ENCODE measurements at places on chromosomes 6 and 20.

- no peak overlapping the region for H3K4me3 ChIP-seq
- DNase-seq = no peak
- no peak overlapping the region for H3K27ac ChIP-seq
- no peaks in the 10 kb centered on the region for H3K27me3 ChIP-seq
- H3K4me1 ChIP-seq = no peaks in the 10 kb centered on the region
- H3K36me3 ChIP-seq = no peaks in the 10 kb centered on the region
These were observed 60.9 kb downstream of the SAMD3 start for GRCh38 chr6:130161683-130162404.

- H3K4me1 ChIP-seq = no peaks in the 10 kb centered on the region
- no peaks in the 10 kb centered on the region for H3K36me3 ChIP-seq
- DNase-seq = no peak
- H3K4me3 ChIP-seq = no peak overlapping the region
These were observed 977 bp downstream of the MEI4 start for GRCh38 chr6:77653816-77654215.

GRCh38 chr6:151548201-151548600 lies 54.4 kb downstream of the CCDC170 start:
- no peak for DNase-seq
- no peaks in the 10 kb centered on the region for H3K36me3 ChIP-seq
- no peaks in the 10 kb centered on the region for H3K4me1 ChIP-seq
- H3K27me3 ChIP-seq = no peaks in the 10 kb centered on the region
- H3K4me3 ChIP-seq = no peak overlapping the region

DNA sequence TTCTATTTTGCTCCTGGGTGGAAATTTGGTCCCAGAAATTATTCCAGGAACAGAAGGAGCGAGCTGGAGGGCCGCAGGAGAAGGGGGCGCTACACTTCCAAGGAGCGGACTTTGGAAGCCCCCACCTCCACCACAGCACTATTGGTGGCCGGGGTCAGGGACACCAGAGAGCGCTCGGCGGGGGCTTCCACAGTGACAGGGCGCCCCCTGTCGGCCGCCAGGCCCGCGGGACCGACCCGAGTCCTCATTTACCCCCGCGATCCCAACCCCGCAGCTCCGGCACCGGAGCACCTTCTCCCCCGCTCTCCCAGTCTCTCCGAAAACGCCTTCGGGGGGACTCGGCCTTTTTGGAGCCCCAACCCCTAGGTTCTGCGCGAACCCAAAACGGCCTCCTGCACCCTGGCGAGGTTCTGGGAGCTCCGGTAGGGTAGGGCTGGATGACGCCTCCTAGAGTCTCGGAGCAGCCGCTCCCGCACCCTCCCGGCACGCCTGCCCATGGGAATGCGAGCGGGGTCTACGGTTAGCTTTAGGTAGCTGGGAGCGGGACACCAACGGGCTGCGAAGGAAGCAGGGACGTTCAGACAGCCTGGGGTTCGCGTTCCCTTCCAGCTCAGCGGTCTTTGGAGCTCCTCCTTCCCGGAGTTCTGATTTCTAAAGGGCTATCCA lies 2.4 kb upstream of the FOXA2 start:
- H3K27ac ChIP-seq = no peak overlapping the region
- peak overlapping the region; percentile 58 for H3K4me3 ChIP-seq
- peaks cover 6% of the 10 kb centered on the region for H3K4me1 ChIP-seq
- DNase-seq = peak; percentile 63
- peaks cover 27% of the 10 kb centered on the region for H3K27me3 ChIP-seq

DNA sequence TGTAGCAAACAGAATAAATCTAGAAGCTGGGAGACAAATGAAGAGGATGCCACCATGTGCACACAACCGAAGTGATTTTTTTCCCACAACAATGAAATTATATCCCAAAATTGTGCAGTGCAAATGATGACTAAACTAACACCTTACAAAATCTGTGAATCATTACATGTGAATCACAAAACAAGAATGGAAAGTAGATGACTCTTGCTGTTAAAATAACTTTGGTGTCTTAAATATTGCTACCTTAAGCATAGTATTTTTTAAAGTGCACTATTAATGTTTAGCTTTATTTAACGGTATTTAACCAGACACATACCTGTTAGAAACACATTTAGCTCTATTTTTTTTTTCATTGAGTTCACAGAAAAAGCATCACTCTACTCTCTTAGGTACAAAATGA lies 190.8 kb downstream of the TBC1D32 start:
- H3K4me1 ChIP-seq = peaks cover 12% of the 10 kb centered on the region
- no peak for DNase-seq
- H3K27me3 ChIP-seq = no peaks in the 10 kb centered on the region

- H3K36me3 ChIP-seq = no peaks in the 10 kb centered on the region
- no peak overlapping the region for H3K27ac ChIP-seq
- H3K4me3 ChIP-seq = no peak overlapping the region
- no peaks in the 10 kb centered on the region for H3K4me1 ChIP-seq
- H3K27me3 ChIP-seq = peaks cover 53% of the 10 kb centered on the region
These were observed 1.4 kb upstream of the PRDM13 start for GRCh38 chr6:99605074-99605734.

- H3K36me3 ChIP-seq = no peaks in the 10 kb centered on the region
- no peak for DNase-seq
- no peak overlapping the region for H3K27ac ChIP-seq
- no peaks in the 10 kb centered on the region for H3K27me3 ChIP-seq
- H3K4me3 ChIP-seq = no peak overlapping the region
- H3K4me1 ChIP-seq = no peaks in the 10 kb centered on the region
These were observed 228.2 kb downstream of the RFPL4B start for GRCh38 chr6:112575309-112575834.

DNA sequence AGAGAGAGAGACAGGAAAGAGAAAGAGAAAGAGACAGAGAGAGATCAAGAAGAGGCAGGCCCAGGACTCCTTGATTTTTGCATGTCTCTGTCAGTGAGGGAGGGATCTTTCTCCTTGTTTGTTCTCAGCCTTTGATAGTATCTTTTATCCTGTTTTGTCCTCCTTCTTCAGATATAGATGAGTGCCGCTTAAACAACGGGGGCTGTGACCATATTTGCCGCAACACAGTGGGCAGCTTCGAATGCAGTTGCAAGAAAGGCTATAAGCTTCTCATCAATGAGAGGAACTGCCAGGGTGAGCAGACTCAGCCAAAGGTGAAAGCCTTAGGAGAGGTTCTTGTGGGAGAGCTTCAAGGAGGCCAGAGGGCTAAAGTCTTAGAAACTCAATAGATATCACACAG lies 20.0 kb upstream of the ZNF76 start:
- H3K27ac ChIP-seq = no peak overlapping the region
- H3K27me3 ChIP-seq = no peaks in the 10 kb centered on the region
- no peak overlapping the region for H3K4me3 ChIP-seq
- DNase-seq = no peak
- H3K4me1 ChIP-seq = no peaks in the 10 kb centered on the region

DNA sequence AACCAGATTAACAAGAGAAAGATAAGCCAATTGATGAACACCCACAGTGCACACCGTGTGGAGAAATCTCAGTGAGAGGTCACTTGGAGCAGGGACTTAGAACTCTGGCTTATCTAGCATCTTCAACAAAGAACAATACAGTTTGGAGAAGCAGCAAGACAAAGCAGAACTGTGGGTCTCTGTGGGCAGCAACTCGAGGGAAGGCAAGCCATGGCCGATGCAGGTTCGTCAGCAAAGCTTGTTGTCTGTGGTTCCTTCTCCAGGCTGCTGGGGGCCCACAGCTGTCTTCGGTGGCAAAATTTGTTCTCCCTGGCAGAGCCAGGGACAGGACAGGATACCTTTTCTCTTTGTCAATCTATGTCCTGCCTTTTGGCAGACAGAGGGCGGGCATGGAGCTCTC lies 22.1 kb downstream of the RPP40 start:
- H3K27me3 ChIP-seq = no peaks in the 10 kb centered on the region
- no peaks in the 10 kb centered on the region for H3K36me3 ChIP-seq
- DNase-seq = no peak
- no peak overlapping the region for H3K4me3 ChIP-seq
- H3K27ac ChIP-seq = no peak overlapping the region

DNA sequence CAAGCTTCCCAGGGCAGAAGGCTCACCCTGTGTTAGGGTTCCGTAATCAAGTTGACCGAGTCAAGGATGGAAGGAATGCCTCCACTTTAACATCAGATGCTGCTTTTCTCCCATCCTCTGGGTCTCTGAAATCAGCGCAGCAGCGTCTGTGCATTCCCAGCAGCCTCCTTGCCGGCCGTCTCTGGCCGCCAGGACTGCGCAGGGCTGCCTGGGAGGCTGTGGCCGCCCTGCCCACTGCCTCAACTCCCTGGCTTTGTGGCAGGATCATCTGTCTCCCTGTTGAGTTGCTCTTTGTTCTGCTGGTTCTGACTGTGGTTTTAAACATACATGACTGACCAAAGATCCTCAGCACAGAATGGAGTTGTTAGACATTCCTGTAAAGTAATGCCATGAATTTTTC lies 56.5 kb downstream of the DLL1 start:
- DNase-seq = no peak
- H3K4me3 ChIP-seq = no peak overlapping the region
- H3K27me3 ChIP-seq = no peaks in the 10 kb centered on the region
- no peak overlapping the region for H3K27ac ChIP-seq

DNA sequence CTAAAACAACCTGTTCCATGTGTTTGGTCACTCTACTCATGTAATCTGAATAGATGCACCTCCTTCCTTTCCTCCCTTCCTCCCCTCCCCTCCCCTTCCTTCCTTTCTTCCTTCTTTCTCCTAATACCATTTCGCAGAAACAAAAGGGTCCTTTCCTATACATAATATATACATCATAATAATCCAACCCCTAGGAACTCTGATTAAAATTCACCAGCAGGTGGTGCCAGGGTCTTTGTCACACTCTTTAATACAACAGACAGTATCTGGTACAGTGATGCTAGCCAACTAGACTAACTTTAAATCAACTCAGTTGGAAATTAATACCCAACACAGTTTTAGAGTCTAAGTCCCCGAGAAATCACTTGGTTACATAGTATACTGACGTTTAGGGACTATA lies 181.2 kb upstream of the SHLD1 start:
- H3K4me3 ChIP-seq = no peak overlapping the region
- peaks cover 54% of the 10 kb centered on the region for H3K36me3 ChIP-seq
- H3K27ac ChIP-seq = no peak overlapping the region
- DNase-seq = peak; percentile 84

DNA sequence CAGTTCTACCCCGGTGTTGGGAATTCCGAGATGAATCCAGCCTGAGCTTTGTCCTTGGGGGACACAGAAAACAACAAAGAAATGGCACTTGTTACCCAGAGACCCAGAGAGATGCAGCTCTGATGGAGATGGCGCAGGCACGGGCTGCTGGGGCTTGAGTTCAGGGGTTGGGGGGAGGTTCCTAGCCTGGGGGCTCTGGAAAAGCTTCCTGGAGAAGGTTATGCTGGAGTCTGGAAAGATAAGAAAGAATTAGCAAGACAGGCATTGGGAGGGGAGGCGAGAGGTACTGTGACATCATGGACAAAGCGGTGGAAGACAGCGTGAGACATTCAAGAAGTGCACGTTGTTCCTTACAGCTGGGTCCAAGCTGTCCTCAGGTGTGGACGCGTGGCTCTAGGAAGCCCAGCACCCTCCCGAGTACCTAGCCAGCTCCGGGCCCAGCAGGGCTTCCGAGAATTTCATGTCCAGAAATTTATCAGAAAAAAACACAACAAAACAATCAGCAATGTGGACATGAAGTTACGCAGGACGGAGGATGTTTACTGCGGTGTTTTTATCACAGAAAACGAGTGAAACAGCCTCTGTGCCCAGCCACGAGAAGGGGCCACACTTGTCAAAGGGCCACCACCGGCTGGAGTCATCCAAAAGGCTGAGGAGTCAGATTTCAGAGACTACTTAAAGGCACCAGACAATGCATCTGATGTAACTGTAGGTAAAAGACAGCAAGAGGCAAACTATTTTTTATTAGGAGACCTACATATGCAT lies 39.5 kb downstream of the C20orf203 start:
- H3K4me3 ChIP-seq = no peak overlapping the region
- no peak overlapping the region for H3K27ac ChIP-seq
- H3K4me1 ChIP-seq = no peaks in the 10 kb centered on the region
- peaks cover 9% of the 10 kb centered on the region for H3K27me3 ChIP-seq

GRCh38 chr20:58461104-58461503 lies 54.1 kb downstream of the APCDD1L start:
- no peak overlapping the region for H3K27ac ChIP-seq
- no peaks in the 10 kb centered on the region for H3K36me3 ChIP-seq
- no peak for DNase-seq

- no peaks in the 10 kb centered on the region for H3K27me3 ChIP-seq
- no peak overlapping the region for H3K4me3 ChIP-seq
- H3K27ac ChIP-seq = no peak overlapping the region
- no peaks in the 10 kb centered on the region for H3K4me1 ChIP-seq
- no peak for DNase-seq
- no peaks in the 10 kb centered on the region for H3K36me3 ChIP-seq
These were observed 185.6 kb upstream of the EPHA7 start for GRCh38 chr6:93604951-93605350.

DNA sequence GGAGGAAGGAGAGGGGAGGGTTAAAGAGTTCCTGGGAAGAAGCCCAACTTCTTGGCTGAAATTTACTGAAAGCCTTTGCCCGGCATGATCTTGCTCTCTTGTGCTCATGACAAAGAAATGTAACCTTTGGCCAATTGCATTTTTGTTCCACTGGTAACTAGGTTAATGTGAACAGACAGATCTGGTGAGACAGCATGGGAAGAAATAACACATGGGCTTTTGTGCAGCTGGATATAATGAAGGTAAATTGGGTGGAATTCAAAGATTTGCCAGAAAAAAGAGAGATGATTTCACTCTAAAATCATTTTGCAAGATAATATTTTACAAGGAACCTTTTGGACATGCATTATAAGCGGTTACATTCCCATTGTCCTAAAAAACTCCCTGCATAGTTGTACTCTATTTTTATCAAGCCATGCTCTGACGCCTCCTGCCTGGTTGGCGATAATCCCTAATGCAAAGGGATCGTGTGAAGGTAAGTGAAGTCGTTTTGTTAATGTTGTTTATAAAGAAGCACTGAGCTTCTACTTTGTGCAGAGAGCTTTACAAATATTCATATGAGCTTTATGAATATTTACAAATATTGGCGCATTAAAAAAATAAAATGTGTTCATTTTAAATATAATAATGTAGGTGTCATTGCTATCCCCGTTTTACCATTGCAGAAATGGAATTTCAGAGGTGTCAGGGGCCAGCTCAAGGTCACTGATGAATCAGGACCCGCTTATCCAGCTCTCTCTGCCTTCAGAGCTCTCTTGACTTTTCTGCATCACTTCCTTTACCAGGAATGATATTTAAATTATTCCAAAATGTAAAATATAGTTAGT lies 161.3 kb upstream of the AGPAT4 start:
- DNase-seq = peak; percentile 90
- peak overlapping the region; percentile 35 for H3K4me3 ChIP-seq
- H3K36me3 ChIP-seq = no peaks in the 10 kb centered on the region

- no peaks in the 10 kb centered on the region for H3K36me3 ChIP-seq
- no peak overlapping the region for H3K4me3 ChIP-seq
- H3K27ac ChIP-seq = no peak overlapping the region
- DNase-seq = no peak
These were observed 84.3 kb downstream of the FRK start for GRCh38 chr6:115976321-115976870.
